ENCODE measurements at places on chromosomes 3 and 15.

DNA sequence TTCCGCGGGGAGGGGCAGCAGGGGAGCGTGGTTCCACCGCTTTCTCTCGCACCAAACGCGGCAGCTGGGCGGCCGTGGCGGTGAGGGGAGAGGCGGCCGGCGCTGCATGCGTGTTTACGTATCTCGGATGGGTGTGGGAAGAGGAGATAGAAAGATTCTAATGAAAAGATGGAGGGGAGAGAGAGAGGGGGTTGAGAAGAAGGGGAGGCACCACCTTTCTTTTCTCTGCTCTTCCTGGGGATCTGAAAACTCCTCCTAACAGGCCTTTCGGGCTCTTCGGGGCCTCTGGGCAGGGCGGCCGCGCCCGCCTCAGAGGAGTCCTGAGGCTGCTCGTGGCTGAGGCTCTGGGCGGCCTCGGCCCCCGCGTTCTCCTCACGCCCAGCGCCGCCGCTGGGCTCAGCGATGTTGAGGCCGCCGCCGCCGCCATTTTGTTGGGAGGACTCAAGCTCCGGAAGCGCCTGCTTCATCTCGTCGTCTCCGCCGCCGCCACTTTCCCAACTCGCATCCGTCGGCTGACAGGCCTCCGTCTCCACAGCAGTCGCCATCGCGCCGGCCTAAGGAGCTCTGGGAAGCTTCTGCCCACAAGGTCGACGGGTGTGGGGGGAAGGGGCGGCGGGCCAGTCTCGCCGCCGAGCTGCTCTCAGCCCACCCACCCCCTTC lies 473 bp downstream of the TASOR start:
- DNase-seq = peak; percentile 71

- peak; percentile 14 for DNase-seq
These were observed 31.3 kb upstream of the SETMAR start for GRCh38 chr3:4271834-4272233.

DNA sequence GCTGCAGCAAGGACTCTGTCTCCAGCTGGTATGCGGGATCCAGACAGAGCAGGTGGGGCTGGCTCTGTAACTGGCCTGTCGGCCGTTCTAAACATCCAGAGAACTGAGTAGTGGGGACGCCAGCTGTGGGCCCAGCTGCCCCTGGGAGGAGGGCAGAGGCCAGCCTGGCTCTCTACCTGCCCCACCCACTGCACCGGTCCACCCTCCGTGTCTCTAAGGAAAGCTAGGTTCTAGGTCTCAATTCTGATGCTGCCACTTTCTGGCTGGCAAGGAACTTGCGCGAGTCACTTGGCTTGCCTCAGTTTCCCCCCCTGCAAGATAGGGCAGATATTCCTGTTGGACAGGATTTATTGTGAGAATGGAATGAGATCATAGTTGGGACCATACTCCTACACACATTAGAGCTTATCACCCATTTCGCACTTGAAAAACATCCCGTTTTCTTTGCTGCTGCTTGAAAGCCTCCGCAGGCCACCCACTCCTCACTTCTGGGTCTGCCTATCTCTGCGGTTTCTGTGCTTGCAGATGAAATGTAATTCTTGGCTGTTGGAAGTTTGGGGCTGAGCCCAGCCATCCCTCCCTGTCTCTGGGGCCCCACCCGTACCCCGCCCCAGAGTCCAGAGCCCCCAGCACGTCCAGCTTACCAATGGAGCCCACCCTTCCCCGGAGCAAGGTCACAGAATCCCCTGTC lies 65.8 kb downstream of the IQSEC1 start:
- no peak for DNase-seq

GRCh38 chr15:48435321-48435720 lies 104.1 kb downstream of the DUT start:
- no peak for DNase-seq

GRCh38 chr3:165347526-165347925 lies 151.3 kb upstream of the SLITRK3 start:
- no peak for DNase-seq

DNA sequence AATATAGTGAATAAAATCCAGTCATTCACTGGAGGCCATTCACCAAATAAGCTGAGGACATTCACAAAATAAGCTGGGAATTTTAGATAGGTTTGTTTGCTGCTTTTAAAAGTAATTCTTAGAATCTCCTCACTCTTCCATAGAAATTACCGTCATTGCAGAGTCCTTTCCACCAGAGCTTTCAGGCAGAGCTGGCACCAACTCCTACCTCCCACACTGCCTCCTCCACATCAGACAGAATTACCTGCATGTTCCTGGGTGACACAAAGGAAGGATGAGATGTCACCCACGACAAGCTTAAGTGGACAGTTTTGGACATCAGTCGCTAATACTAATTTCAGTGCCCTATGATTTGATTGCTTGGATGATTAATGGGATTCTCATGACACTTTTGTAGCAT lies 1113.2 kb downstream of the IGSF11 start:
- DNase-seq = no peak

DNA sequence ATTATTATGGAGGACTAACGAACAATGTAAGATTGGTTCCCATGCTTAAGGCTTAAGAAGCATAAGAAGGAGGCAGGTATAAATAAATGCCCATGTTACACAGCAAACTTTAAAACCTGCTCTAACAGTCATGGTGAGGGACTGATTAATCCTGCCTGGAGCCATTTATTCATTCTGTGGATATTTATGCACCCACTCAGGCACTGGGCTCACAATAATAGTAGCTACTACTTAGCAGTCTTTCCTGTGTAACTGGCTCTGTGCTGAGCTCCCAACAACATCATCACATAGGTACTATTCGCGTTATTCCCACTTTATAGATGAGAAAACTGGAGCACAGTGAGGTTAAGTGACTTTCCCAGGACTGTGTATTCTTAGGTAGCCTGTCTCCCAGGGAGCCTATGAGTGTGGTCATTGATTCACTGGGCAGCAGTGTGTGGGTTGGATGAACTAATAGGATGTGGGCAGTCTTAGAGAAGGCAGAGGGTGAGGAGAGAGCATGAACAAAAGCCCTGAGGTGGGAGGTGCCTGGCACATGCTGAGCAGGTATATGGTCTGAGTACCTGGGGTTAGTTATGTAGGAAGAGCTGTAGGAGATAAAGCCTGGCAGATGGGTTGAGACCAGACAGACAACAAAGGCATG lies 44.1 kb upstream of the UMPS start:
- no peak for DNase-seq

DNA sequence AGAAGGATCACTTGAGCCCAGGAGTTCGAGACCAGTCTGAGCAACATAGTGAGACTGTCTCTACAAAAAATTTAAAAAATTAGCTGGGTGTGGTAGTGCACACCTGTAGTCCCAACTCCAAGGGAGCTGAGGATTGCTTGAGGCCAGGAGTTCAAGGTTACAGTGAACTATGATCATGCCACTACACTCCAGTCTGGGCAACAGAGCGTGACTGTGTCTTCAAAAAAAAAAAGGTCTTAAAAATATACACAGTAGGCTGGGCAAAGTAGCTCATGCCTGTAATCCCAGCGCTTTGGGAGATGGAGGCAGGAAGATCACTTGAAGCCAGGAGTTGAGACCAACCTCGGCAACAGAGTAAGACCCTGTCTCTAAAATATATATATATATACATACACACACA lies 11.2 kb upstream of the CAMK1 start:
- no peak for DNase-seq

- DNase-seq = no peak
These were observed 92.7 kb downstream of the BOC start for GRCh38 chr3:113304102-113304501.

DNA sequence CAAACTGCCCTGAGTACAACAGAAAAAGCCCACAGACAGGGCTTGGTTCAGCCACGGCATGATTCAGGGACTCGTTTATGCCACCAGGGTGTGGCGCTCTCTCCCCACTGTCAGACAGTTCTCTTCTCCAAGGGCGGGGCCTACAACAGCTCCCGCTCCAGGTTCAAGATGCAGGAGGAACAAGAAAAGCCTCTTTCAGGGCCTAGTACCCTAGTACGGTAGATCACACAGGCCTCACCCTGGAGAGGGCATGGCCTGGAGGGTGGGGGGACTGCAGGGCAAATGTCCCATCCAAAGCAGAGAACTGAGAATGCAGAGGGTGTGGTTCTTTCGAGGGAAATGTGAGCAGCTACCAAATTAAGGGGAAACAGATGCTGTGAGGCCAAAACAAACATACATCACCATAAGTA lies 12.0 kb downstream of the MESD start:
- DNase-seq = peak; percentile 20

GRCh38 chr3:64405211-64405835 lies 180.1 kb upstream of the PRICKLE2 start:
- no peak for DNase-seq

Measured in brain microvascular endothelial cell (primary cell).